ENCODE measurements at places on chromosomes 7 and 10. TPM values are rescaled to one million over a fixed set of nuclear protein-coding genes. Genes with fewer than 3 reads are reported as not detected.

CACUL1 gene
- 35.1 TPM for total RNA-seq

SCIN gene
- total RNA-seq = 0.69 TPM

UNC5B gene
- total RNA-seq = 2.5 TPM

GIMAP7 gene
- 42.4 TPM for total RNA-seq

ERCC6 gene
- total RNA-seq = 59.6 TPM

AGR3 gene
- total RNA-seq = not detected

STAG3 gene
- total RNA-seq = 0.55 TPM

NPC1L1 gene
- not detected for total RNA-seq

CROT gene
- total RNA-seq = 6.6 TPM

AOAH gene
- not detected for total RNA-seq

GPER1 gene
- 0.25 TPM for total RNA-seq

EFCAB10 gene
- not detected for total RNA-seq

ZNRF2 gene
- 5.9 TPM for total RNA-seq

TMEM196 gene
- not detected for total RNA-seq

FFAR4 gene
- total RNA-seq = not detected

HIPK2 gene
- total RNA-seq = 40.3 TPM

ACSM6 gene
- total RNA-seq = not detected

CHCHD3 gene
- 65.3 TPM for total RNA-seq

PRPS1L1 gene
- not detected for total RNA-seq

TRIM8 gene
- total RNA-seq = 108 TPM

GNGT1 gene
- total RNA-seq = not detected

RBM48 gene
- 12.0 TPM for total RNA-seq

PNLIPRP1 gene
- total RNA-seq = not detected

RPEL1 gene
- not detected for total RNA-seq

SP4 gene
- 11.4 TPM for total RNA-seq

GGCT gene
- total RNA-seq = 44.3 TPM

SOSTDC1 gene
- total RNA-seq = not detected

OR6B1 gene
- total RNA-seq = not detected

LRRD1 gene
- not detected for total RNA-seq

SUGCT gene
- total RNA-seq = 2.2 TPM

ARID5B gene
- total RNA-seq = 7.0 TPM

INMT gene
- total RNA-seq = not detected

ANKRD2 gene
- total RNA-seq = 2.3 TPM

ADIRF gene
- 2.8 TPM for total RNA-seq

LDB3 gene
- total RNA-seq = not detected

KCNMA1 gene
- total RNA-seq = 0.82 TPM

IKZF1 gene
- total RNA-seq = 0.20 TPM

CLRN3 gene
- total RNA-seq = not detected

INHBA gene
- total RNA-seq = 32.3 TPM

CADPS2 gene
- total RNA-seq = 22.6 TPM

CALML3 gene
- not detected for total RNA-seq

HYAL4 gene
- total RNA-seq = not detected

OR2A5 gene
- not detected for total RNA-seq

SLC29A3 gene
- 5.0 TPM for total RNA-seq

ELFN1 gene
- 0.85 TPM for total RNA-seq

FAM200A gene
- total RNA-seq = 3.6 TPM

PGAM2 gene
- total RNA-seq = not detected

CDC14C gene
- not detected for total RNA-seq

RSPH10B2 gene
- total RNA-seq = not detected
